ENCODE measurements at places on chromosomes 7 and 10.

- peak; percentile 64 for DNase-seq
These were observed 74.1 kb downstream of the NRBF2 start for GRCh38 chr10:63206997-63207811.

- peak; percentile 5 for DNase-seq
These were observed 16.8 kb downstream of the AKR1B15 start for GRCh38 chr7:134565643-134566136.

GRCh38 chr10:30231071-30231652 lies 117.9 kb downstream of the MTPAP start:
- DNase-seq, result no peak

DNA sequence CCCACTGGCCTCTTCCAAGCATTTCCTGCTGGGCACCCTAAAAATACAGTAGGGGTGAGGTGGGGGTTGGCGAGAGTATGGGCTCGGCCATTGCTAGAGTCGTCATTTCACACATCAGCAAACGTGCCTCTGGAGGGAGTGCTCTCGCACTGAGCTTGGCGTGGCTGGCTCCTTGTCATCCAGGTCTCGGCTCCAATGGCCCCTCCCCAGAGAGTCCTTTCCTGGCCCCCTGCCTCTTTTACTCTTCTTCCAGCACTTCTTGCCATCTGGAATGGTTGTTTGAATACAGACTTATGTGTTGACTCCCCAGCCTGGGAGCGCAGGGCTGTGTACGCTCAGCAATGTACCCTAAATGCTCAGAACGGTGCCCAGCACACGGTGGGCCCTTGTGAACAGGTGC lies 18.8 kb downstream of the UNC5B start:
- no peak for DNase-seq

DNA sequence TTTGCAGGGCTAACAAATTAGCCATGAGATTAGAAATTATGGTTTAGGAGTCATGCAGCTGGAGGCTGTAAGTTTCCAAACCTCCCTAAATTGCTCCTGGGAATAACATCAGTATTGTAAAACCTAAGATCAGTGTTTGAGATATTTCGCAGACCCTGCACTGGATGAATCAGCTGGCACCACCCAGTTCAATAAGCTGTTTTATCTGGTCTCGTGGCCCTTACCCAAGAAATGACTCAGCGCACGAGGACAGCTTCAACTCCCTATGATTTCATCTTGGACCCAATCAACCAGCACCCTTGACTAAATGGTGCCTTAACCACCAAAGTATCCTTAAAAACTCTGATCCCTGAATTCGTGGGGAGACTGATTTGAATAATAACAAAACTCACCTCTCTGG lies 482.0 kb upstream of the PCDH15 start:
- DNase-seq, result peak; percentile 11

DNA sequence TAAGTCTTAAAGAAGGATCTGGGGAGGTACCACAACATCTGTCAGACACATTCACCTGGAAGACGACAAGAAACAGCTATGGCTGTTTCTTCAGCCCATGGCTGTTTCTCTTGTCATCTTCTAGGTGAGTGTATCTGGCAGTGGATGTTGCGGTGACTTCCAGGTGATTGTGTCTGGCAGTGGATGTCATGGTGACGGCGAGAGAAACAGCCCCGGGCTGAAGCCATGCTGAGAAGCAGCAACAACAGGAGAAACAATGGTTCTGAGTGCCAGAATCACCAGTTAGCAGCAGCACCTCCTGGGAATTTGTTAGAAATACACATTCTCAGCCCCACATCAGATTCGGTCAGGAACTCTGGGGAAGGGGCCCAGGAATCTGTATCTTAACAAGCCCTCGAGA lies 68.6 kb upstream of the SYPL1 start:
- no peak for DNase-seq

DNA sequence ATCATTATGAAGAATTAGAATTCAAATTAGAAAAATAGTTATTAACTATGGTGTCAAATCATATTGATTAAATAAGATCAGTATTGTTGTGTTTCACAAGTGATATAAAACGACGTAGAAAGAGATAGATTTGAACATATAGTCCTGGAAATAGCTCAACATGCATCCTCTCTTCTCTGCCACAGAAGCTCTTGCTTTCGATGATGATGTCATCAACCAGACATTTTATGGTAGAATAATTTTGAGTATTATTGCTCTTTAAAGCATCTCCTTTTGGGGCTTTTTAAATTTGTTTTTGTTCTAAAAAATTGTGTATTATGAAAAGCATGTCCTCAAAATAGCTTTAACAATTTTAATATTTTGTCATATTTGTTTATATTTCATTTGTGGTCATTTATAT lies 95.0 kb downstream of the DGKB start:
- DNase-seq, result peak; percentile 70

- DNase-seq, result no peak
These were observed 19.1 kb downstream of the AUTS2 start for GRCh38 chr7:69617364-69617763.

- DNase-seq, result no peak
These were observed 11.0 kb downstream of the LCOR start for GRCh38 chr10:96842896-96843723.

DNA sequence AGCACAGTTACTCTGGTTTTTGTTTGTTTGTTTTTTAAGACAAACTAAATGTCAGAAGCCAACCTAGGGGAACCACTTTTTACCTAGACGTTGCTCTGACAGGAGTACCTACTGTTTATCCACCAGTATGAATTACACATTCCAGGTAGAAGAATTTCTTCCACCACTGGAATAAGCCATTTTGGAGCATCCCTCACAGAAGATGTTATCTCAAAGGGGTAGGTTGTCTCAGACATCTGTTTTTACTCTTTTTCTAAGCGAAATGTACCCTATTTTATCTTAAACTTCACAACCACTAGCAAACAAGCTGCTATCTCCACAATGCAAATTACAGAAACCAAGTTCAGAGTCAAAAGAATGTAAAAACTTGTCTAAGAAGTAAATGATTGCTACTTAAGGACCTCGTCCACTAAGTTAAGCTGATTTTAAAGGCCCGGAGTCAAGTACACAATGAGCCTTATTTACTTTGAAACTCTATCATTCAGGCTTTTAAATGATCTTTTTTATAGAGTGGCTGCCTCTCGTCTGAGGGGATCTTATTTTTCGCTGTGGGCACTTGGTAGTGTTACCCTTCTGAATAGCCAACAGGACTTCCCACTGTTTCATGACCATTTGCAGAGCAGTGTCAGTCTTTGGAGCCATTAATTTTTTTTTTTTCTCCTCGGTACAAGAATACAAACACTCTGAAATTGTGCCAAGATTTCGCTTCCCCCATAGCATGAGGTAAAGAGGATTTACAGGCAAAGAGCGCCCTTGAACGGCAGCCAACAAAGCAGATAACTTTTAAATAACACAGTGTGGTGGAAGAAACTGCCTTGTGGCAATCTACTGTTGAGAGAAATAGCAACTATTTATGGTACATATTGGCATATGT lies 15.7 kb upstream of the ARMC3 start:
- DNase-seq, result no peak

DNA sequence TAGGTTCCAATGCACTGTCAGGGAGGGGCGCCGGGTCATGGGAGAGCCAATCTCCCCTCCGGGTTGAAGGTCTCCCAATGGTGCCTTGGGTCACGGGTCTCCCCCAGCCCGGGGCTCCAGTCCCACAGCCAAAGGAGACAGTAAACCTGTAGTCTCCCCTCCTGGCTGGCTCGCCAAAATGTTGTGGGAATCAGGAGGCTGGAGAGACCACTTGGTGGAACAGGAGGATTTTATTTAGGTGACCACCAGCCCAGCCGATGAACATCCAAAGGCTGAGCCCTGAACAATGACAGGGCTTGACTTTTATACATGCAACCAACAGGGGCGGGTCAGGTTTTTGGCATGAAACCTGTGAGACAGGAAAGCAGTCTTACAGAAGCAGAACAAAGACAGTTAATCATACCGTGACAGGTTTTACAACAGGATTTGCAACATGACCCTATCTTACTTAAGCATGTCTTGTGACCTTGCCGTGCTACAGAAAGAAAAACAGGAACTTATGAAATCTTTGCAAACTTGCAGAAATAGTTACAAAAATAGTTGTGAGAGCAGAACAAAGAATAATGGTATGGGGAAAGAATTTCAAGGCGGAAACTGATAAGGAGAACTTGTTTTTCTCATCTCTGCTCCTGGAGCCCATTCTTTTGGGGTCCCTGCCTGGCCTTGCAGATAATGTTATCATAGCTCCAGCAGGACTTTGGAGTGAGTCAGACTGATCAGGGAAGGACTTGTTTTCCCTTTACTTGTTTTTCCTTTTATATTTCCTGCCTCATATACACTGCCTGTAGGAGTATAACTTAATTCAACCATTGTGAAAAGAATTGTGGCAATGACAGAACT lies 7.1 kb downstream of the ERV3-1 start:
- no peak for DNase-seq

DNA sequence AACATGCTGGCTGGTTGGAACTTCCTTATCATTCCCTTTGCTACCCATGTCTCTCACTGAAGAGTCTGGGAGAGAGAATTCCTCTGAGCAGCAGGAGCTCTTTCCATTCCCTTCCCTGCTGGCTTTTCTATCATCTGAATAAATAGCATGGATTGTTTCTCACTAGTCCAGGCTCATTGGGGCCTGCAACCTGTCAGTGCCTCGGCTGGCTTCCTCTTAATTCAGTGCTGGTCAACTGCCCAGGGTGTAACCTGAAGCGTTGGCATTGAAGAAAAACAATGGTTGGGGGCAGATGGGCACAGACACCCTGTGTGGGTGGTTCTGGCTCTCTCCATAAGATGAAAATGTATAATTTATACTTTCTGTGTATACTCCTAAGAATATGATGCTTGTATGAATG lies 155.6 kb downstream of the ANLN start:
- no peak for DNase-seq

GRCh38 chr10:4150676-4151075 lies 365.7 kb upstream of the KLF6 start:
- DNase-seq, result no peak

- DNase-seq, result no peak
These were observed 189.9 kb downstream of the PLPP4 start for GRCh38 chr10:120646738-120647456.
